Dermis blood vessel endothelial cell (primary cell): ENCODE measurements at places on chromosomes 7 and 10. TPM values are rescaled to one million over a fixed set of nuclear protein-coding genes. Genes with fewer than 3 reads are reported as not detected.

Gene AP5Z1
- total RNA-seq = 28.3 and 32.3 TPM in 2 replicates

Gene MKI67
- total RNA-seq = 7.3 and 49.0 TPM in 2 replicates

GRCh38 chr7:25260862-25261494, 32.7 kb upstream of the NPVF start:
- peak; percentile 15 for DNase-seq

DNA sequence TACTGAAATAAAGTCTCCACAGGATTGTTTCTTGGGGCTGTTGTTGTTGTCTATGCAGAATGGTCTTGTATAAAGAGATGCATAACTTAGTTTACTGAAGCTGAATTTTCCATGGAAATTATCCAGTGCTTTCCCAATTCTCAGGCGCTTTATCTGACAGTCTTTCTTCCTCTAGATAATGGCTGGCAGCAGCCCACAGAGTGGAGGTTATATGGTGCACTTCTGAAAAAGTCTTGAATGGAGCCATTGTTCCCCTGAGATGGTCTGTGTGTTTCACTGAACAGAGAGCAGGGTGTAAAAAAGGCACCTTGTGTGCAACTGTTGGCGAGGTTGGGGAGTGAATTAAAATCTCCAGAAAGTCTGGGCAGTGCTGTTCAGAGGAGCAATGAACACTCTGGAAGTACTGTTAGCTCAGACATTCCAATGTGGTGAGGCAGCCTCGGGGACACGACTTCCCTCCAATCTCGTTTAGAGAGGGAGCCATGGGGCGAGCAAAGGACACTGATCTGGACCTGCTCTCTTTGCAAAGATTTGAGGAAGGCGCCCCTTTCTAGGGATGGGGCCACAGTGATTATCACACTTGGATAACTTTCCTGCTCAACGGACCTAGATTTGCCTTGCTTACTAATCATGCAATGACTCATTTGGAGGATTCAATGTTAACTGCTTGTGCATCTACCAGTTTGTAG, 2.0 kb upstream of the PLCE1 start:
- DNase-seq = peak; percentile 25

GRCh38 chr7:69778138-69778537, 179.9 kb downstream of the AUTS2 start:
- no peak for DNase-seq

Gene HMX2
- not detected in 2 replicates for total RNA-seq

- DNase-seq = no peak
These were observed 48.4 kb upstream of the SEMA3C start for GRCh38 chr7:80967071-80967916.
